Posterior cingulate gyrus (tissue), 11 donors: ENCODE measurements at places on chromosomes 16 and 17.
A peak's percentile ranks its signal among the peaks of the same experiment; 100 is the strongest.

GRCh38 chr16:77784441-77785372 is 3.7 kb upstream of the VAT1L start:
- DNase-seq: no peak

- no peak for DNase-seq
These were observed 35.4 kb downstream of the ARSG start for GRCh38 chr17:68326681-68327080.

GRCh38 chr16:47519996-47520679 is 59.0 kb downstream of the PHKB start:
- DNase-seq: no peak

DNA sequence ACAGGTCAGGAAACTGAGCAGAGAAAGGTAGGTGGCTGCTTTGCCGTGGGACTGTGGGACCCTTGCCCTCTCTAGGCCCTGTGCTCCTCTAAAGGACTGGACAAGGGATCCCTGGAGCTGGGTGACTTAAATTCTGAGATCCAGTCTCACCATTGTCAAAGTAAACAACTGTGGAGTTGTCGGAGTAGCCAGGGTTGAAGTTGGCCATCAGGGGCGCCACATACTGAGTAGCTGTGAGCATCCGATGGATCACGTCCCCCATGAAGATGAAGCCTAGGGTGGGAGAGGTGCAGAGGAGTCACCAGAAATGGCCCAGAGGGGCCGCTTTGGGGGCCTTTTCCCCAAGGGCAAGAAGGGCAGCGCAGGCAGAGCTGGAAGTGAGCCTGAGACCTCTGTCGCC is 43.5 kb downstream of the PLXDC1 start:
- DNase-seq: no peak

- no peak for DNase-seq
These were observed 91.3 kb upstream of the PLEKHM1 start for GRCh38 chr17:45581860-45582259.

GRCh38 chr17:57226793-57227192 is 29.5 kb upstream of the MSI2 start:
- DNase-seq: no peak

DNA sequence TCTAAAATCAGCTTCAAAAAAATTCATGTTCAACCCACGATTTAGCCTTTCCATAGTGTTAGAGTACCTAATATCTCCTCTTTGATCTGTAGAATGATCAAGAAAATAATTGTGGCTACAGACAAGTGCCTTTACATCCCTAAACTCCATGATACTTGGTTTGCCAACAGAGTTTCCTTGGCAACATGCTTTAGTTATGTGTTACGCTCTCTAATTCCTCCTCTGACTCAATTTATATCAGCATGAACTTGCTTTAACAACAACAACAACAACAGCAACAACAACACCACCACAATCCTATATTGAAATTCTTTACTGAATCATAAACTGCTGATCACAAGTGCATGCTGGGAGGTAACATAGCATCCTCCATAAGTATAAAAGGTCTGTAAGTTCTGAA is 757.8 kb downstream of the CDH11 start:
- DNase-seq: no peak

- peak; percentile 53 for DNase-seq
These were observed 19.7 kb downstream of the MEAK7 start for GRCh38 chr16:84484579-84485254.

- DNase-seq: peak; percentile 71
These were observed 366.9 kb downstream of the SLC39A11 start for GRCh38 chr17:72725433-72726068.

DNA sequence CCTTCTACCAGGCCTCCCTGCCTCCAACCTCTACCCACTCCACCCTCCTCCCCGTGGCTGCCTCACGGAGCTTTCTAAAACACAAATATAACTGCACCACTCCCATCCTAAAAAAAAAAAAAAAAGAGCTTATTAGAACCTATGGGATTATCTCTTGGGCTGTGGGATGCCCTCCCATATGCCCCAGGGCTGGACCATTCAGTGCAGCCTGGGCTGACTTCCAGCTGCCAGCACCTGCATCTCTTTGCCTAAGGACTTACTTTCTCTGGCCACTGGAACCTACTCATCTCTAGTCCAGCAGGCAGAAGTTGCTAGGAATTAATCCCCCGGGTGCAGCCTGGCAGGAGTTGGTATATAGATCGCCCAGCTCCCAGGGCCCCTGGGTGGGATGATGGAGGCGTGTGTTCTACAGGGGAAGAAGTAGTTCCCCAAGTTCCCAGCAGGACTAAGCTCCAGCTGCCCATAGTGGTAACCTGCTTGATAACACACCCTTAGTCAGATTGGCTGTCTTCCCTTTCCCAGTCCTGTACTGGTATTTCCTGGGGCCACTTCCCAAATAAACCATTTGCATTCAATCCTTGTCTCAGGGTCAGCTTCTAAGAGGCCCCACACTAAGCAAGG is 10.3 kb downstream of the MPP3 start:
- no peak for DNase-seq

DNA sequence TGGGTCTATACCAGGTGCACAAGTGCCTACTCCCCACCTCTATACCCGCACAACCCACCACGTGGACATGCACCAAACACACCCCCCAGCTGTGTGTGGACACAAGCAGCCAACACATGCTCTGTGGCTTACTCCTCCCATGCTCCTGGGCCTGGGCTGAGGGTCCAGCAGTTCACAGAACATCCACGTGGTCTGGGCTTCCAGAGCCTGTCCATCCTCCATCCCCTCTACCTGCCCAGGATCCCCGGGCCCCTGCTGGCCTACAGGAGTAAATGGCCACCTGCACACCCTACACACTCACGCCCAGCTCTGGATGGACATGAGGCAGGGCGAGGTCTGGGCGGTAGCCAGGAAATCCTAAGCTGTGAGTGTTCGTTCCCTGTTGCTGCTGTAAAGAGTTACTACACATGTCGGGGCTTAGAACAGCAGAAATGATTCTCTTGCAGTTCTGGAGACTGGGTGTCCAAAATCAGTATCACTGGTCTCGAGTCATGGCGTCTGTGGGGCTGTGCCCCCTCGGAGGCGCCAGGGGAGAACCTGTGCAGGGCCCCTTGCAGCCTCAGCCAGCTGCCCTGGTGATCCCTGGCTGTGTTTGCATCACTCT is 15.0 kb upstream of the RAI1 start:
- DNase-seq: no peak

DNA sequence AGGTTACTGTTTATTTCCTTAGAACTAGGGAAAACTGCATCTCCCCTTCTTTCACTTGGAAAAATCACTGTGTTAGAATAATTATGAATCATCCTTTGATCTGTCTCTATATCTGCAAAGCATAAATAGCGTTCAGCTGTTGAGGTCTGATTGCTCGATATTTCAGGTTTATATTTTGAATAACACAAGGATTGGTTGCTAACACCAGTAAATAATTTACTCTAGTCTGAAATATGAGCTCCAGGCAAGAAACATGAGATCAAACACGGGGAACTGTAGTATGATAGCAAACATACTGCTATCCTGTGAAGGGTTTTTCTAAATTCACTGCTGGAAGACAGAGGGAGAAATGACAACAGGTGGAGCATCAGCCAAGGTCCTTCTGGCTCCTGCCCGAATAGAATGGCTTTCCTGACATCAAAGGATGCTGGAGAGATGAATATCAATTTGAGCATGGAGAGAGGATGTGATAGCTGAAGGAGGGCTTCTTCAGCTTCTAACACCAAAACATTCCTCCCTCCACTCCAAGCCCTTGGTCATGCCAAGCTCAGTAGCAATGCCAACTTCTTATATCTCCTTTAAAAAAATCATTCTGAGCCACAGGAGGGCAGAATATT is 450.3 kb downstream of the SHISA9 start:
- DNase-seq: no peak

DNA sequence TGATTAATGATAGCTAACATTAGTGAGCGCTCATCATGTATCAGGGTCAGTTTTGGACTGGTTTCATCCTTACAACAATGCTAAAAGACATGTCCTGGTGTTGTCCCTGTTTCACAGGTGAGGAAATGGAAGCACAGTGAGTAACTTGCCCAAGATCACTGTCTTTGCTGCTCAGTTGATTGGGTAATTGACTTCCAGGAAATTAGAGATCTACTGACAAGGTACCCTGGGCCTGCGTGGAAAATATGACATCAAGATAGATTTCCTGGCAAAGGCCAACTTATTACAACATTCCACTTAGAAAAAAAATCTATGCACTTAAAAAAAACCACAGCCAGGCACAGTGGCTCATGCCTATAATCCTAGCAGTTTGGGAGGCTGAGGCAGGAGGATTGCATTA is 96.3 kb downstream of the CYLD start:
- DNase-seq: no peak

DNA sequence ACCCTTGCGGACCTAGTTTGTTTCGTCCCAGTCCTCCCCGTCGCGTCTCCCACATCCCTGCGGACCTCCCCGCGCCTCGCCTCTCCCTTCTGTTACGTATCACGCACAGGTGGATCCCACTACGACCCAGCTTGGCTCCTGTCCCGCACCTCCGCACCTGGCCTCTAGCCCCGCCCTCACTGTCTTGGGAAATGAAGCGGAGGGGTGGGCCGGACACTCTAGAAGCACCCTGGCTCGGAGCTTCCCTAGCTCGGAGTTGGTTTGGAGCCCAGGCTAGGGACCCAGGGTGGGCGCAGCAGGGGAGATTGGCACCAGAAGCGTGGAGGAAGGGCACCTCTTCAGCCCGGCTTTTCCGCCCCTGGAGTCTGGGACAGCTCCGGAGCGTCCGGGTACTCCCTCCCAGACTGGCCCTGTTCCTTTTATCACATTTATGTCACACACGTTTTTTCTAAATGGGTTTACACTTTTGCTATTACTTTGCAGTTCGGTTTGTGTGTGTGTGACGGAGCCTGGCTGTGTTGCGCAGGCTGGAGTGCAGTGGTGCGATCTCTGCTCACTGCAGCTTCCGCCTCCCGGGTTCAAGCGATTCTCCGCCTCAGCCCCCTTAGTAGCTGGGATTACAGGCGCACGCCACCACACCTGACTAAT is 1.4 kb upstream of the CEMP1 start:
- peak; percentile 89 for DNase-seq

DNA sequence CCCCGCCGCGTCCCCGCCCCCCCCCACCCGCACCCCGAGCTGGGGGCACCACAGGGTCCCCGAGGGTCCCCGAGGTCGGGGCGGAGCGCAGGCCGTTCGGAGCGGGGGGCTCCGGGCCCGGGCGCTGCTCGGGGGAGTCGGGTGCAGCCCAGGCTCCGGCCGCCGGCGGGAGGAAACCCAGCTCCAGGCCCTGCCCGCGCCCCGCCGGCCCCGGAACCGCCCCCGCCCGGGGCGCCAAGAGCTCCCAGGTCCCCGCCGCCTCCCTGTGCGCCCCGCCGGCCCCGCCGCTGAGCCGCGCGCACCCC is 33.2 kb upstream of the RPH3AL start:
- no peak for DNase-seq

- DNase-seq: no peak
These were observed 591 bp upstream of the SLFN5 start for GRCh38 chr17:35242158-35242804.

DNA sequence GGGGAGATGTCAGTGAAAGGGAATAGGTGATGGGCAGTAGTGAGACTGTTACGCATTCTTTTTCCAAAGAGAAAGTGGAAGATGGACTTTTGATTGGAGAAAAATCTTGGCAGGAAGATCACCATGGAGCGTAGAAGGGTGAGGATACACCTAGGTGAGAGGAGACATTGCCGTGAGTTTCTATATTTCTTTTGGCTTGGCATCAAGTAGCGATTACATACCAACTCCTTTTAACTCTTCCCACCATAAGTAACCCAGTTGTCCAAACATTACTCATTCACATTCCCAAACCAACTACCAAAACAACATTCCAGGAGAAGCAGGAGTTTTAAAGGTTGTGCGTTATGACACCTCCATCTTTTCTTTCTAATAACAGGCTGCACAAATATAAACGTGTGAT is 10.7 kb upstream of the KRT28 start:
- no peak for DNase-seq

DNA sequence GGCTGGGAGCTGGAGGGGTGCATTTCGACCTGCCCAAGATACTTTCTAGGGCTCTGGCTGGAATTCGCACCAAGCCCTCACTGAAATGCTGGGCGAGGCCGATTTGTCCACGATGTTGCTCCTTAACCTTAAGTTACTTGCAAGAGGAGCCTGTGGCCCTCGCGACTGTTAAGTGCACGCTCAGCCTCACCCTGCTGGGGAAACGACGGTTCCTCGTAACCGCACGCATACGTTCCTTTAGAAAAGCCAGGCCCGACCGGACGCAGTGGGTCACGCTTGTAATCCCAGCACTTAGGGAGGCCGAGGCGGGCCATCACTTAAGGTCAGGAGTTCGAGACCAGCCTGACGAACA is 607 bp upstream of the NCOR1 start:
- DNase-seq: no peak

- DNase-seq: no peak
These were observed 41.9 kb upstream of the MEOX1 start for GRCh38 chr17:43703630-43704029.

DNA sequence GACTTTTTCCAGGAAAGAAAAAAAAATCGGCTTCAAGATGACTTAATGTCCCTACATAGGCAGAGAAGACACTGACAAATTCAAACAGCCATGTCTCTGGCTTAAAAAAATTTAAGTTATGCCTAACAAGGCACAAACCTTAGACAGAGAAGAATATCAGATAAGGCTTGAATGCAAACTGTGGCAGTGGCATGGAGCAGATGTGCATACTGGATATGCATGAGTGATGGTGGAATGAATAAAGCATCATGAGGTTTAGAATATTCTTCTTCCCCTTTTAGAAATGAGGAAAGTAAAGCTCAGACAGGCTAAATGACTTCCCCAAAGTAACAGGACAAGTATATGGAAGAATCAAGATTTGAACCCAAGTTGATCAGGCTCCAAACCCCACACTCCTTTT is 23.2 kb upstream of the WSCD1 start:
- DNase-seq: no peak

GRCh38 chr16:10206215-10206614 is 24.0 kb upstream of the GRIN2A start:
- DNase-seq: no peak

DNA sequence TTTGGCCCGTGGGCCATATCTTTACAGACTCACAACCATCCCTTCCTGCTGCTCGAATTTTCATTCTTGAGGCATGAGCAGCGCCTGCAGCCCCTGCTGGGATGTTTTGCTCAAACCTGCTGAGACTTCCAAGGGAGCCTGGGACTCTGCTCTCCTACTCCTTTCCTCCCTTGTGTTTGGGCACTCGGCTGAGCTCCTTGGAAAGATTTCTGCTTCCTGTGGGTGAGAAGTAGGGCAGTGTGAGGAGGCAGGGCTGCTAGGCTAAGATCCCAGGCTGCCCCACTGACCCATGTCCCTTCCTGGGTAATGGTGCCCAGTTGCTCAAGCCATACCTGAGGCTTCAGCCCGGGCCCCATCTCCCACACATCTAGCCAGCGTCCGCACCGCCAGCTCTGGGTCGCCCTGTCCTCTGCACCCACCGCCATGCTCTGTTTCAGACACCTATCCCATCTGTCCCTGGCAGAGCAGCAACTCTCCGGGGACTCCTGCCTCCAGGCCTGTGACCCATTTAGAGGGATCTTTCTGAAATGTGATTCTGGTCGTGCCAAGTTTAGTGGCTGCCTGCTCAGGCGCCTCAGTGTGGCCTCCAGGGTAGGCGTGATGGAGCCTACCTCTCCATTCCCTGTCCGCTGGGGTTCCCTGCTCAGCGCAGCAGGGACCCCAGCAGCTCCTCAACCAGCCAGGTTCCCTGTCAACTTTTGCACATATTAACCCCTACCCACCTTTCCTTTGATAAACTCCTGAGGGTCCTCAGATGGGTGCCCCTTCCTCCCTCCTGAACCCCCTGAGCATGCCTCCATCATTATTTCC is 190.1 kb downstream of the CCDC182 start:
- no peak for DNase-seq

GRCh38 chr16:51150888-51151320 is at the start of gene SALL1:
Gene SALL1 (minus strand): TSS chr16:51151270. CDS start chr16:51151241, 29 bp downstream.
- no peak for DNase-seq

GRCh38 chr17:37299257-37299980 is 76.4 kb upstream of the C17orf78 start:
- DNase-seq: no peak
